ENCODE measurements at places on chromosomes 6 and 20.
A peak's percentile ranks its signal among the peaks of the same experiment; 100 is the strongest.

- no peak for DNase-seq
Observed at GRCh38 chr6:111757342-111757741, 115.9 kb downstream of the FYN start.

DNA sequence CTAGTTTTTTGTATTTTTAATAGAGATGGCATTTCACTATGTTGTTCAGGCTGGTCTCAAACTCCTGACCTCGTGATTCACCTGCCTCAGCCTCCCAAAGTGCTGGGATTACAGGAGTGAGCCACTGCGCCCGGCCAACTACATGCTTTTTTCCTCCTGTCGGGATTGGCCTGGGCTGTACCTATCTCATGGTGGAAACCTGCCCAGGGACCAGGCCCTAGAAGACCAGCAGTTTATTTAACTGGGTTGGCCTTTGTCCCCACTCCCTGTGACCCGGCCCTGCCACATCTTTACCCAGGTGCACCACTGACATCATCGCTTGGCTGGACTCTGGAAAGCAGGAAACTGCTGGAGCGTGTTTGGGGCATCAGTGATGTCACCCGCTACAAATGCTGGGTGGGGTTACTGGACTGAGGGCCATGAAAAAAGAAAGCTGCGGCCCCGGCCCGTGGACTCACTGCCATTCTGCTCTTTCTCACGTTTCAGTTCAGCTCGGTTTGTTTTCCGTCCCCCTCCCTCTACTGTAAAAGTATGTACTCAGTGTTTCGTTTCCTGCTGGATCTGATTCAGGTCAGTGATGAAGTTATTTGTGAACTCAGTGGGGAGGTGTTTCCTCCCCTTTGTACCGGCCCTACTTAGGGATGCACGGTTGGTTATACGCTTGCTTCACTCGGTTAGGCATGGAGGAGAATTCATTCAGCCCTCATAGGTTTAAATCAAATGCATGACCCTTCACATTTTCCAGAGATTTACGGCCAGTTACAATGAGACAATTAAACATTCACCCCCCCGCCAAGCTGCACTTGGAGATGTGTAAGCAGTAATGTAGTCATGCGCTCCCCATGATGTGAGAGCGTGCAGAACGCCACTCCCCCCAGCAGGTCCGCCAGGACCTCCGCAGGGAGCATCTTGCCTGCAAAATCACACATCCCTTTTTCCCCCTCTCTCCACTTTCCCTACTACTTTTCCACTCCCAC, 179.3 kb downstream of the MTHFD1L start:
- DNase-seq = peak; percentile 57

DNA sequence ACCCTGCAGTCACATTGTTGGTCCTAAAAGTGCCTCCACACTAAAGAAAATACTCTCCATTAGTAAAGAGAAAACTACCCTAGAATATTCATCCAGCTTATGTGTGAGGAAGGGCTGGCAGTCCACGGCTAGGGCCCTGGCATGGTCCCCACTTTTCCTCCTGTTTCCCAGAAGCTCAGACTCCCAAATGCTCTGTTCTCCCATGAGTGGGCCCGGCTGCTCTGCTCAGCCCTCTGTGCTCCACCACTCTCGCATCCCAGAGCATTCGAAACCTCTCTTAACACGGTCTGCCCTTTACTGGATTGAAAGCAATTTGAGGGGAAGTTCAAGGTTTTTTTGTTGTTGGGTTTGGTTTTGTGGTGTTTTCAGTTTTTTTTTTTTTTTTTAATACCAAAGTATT, 61.8 kb downstream of the APCDD1L start:
- DNase-seq = no peak

GRCh38 chr6:28555136-28555535, 29.5 kb downstream of the GPX5 start:
- DNase-seq = no peak

- peak; percentile 47 for DNase-seq
Observed at GRCh38 chr20:45918182-45918737, 6.3 kb upstream of the PLTP start.

GRCh38 chr6:24506814-24507520, 12.2 kb downstream of the ALDH5A1 start:
- DNase-seq = no peak

DNA sequence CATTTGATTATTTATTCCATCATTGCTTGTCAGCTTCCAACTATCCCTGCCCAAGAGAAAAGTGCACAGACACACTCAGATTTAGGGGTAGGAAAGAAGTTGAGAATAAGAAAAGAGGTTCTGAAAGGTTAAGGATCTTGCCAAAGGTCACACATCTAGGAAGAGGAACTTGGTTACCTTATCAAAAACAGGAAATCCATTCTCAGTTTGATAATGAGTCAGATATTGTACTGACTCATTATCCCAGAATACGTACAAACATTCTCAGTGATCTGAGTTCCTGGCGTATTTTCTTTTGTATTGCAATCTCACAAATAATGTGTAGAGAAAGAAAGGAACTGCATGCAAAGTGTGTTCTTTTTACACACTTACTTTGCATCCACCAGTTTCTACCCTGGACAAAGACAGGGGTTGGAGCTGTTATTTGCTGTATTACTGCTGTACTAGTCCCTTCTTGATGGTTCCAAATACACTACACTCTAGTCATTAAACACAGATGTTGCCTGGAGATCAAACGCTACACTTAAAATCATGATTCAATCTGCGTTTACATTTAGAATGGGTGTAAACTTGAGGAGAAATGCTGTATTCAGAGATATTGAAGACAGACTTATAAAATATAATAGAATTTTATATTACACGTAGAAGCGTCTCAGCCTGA, 545.7 kb downstream of the PRKN start:
- no peak for DNase-seq

DNA sequence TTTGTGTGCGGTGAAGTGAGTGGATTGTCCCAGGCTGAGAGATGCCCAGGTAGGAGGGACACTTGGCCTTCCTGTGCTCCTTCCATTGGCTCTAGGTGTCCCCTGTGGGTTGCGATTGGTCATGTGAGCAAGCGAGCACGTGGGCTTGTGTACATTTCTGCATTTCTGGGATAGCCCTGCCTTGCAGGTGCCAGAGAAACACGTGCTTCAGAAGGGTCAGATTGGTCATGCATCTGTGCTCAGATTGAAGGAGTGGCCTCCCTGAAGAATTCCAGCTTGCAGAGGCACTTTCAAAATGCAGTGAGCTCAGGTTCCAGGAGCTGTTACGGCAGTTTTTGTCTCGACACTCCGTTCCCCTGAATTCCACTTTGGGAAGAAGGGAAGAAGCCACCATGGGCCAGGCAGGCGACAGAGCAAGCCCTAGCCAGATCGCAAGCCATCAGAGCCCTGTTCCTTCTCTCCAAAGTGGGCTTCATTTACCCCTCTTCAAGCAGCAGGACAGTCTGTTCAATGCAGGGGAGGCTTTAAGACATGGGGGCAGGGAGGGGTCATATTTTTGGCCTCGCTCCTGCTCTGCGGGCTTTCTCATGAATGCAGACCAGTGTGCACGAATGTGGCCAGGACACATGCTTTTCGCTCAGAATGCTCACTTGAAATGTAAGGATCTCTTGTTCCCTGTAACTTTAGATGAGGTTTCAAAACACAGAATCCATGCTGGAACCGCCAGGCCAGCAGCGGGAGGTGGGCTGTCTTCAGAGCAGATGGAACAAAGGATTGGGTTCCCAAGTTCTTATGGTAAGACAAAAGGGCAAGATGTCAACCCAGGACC, 78.6 kb upstream of the AKAP12 start:
- DNase-seq = peak; percentile 30

All from fibroblast of gingiva (primary cell).